ENCODE measurements at places on chromosomes 6 and 20.
A peak's percentile ranks its signal among the peaks of the same experiment; 100 is the strongest.

DNA sequence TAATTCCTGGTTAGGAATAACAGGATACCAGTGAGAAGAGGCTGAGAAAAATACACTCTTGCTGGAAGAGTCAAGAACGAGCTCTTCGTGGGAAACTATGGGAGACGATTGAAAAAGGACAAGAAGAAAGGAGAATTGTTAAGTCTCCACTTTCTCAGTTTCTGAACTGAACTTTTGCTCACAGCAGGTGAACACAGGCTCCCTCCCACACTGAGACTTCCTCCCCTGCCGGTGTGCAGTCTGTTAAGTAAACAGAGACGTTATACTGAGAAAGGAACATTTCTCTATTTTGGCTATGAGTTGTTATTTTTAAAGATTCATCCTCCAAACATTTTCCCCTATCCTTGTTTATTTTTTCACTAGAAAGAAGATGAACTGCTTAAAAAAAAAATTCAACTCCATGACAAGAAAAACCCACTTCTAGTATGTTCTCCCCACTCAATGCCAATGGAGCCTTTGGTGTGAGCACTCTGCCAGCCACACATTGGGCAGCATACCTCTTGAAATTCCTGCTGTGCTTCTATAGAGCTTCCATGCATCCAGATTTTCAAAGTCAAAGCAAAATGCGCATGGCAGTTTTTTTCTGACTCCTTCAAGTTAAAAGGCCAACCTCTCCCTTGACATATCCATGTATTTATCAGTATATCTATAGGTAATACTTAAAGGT lies 250.5 kb downstream of the ESR1 start:
- no peak for DNase-seq

DNA sequence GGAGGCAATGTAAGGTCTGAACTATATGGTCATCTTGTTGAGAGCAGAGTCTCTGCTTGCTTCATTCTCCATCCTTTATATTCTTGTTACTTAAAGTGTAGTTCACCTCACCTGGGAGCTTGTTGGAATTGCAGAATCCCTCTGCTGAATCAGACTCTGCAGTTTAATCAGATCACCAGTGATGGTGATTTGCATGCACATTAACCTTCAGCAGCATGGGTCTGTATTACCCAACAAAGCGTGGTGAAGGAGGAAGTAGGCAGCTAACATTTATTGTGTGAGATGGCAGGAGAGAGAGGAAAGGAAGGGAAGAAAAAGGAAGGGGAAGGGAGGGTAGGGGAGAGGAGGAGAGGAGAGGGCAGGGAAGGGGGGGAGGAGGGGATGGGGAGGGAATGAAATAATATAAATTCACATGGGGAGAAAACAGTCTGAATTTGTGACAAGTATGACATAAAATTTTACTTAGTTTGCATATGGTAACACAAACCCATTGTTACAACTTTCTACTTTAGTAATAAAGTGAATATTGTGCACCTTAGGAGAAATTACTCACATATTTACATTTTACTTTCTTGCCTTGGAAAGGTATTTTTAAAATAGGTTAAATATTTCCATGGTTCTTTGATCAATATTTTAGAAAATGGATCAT lies 740.7 kb downstream of the DHX35 start:
- DNase-seq: no peak

GRCh38 chr20:53795170-53795569 lies 201.5 kb upstream of the ZNF217 start:
- DNase-seq: no peak

DNA sequence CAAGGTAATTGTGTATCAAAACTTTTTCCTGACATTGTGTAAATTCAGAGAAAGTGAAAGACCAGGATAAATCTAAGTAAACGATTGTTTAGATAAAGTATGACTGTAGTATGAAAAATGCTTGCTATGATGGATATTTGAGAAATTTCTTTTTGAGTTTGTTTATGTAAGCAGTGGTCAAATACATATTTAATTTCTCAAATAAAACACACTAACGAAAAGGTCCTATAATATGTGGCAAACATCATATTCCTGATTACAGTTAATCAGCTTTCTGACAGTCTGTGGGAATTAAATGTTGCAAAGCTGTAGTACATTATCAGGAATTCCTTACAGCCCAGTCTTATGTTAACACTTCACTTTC lies 636.9 kb downstream of the MMUT start:
- no peak for DNase-seq

DNA sequence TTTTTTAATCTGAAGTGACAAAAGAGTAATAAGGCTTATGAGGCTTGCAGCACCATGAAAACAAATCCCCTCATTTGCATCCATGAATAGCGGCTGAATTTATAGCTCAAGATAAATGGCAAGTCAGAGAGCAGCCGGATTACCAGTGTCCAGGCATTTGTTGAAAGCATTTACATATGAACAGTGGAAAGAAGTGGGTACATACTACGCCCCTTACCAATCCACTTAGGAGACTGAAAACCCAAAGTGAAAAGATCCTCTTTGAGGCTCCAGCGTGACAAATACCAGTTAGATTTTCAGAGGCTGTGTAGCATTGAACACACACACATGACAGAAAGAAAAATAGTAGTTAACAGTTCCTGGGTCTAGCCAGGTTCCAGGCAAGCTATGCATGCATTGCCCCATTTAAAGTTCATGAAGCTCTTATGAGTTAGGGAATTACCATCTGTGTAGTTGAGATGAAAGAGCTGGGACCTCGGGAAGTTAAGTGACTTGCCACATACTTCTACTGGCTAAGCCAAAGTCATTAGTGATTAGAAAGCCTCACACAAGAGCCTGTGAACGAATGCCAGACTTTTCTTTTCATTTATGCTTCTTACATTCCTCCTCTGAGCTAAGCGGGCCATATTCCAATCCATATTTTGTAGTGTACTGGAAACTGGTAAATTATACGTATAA lies 28.3 kb upstream of the NHSL1 start:
- DNase-seq: no peak

DNA sequence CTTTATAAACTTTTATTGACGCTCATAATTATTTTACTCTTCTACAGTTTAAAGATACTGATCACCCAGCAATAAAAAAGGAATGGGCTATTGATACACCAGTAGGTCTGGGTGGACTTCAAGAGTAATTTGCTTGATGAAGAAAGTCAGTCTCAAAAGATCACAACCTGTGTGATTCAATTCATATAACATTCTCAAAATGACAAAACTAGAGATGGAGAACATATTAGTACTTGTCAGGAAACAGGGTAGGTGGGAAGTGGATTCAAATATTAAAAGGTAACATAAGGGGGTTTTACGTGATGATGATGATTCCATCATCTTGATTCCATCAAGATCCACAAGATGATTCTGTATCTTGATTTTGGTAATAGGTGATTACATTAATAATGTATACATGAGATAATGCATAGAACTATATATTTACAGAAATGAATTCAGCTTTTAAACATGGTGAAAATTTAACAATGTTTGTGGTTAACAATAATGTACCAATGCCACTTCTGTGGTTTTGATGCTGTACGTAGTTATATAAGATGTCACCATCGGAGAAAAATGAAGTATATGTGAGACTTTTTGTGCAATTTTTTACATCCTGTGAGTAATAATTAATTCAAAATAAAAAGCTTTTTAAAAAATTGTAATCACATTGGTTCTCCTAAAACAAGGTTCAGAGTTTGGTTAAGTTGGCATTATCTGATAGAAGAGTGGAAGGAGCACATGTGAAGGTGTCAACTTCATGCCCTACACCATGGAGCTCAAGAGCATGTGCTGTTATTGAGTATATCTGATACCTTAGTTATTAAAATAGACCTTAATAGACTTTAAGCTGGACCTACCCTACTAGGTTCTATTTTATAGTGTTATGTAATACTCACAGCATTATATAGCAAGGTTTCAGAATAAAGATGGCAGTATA lies 66.3 kb upstream of the DYNLRB1 start:
- no peak for DNase-seq

GRCh38 chr6:113625850-113626249 lies 231.3 kb upstream of the MARCKS start:
- DNase-seq: no peak

DNA sequence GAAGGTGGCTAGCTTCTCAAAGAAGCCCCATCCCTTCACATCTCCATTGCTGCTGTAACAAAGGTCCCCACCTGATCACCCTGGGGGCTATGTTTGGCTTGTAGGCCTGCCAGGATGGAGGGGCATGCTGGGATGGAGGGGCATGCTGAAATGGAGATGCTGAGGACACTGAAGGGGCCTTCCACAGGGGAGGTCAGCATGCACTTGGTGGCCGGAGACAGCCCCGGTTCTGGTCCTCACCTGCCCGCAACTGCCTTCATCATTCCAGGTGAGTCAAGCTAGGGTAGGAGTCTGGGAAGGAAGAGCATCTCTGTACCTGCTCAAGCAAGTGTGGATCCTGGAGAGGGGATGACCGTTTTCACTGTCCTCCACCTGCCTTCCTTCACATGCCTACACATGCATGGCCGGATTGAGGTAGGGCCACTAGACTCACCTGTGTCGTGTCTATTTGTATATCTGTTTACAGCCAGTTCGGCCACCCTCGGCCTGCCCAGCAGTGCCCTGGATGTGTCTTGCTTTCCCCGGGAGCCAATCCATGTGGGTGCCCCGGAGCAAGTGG lies 6.0 kb downstream of the L3MBTL1 start:
- no peak for DNase-seq

GRCh38 chr6:11103065-11103464 lies 8.5 kb downstream of the ERVFRD-1 start:
- no peak for DNase-seq

GRCh38 chr20:5654557-5654956 lies 95.6 kb upstream of the SHLD1 start:
- DNase-seq: no peak

GRCh38 chr6:23077772-23078171 lies 508.4 kb downstream of the HDGFL1 start:
- no peak for DNase-seq

DNA sequence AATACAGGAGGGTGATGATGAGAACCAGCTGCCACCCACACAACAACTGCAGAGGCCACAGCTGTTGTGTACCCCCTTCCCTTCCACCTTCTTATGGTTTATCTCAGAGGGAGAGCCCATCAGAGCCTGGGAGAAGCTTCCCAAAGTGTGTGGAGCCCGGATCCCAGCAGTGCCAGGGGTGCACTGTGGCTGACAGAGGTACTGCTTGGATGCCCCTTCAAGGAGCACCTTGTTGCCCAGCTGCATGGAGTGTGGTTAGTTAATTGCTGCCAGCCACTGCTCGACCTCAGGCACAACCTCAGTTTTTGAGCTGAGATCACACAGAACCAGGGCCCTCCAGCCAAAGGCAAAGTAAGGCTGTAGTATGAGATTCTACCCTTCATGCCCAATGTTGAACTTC lies 13.0 kb downstream of the PI3 start:
- DNase-seq: no peak

- no peak for DNase-seq
Observed at GRCh38 chr6:21999012-21999528, 297.8 kb downstream of the PRL start.

- DNase-seq: no peak
Observed at GRCh38 chr20:11017446-11017845, 343.6 kb upstream of the JAG1 start.

GRCh38 chr6:159234102-159234553 lies 64.9 kb downstream of the FNDC1 start:
- no peak for DNase-seq

- DNase-seq: peak; percentile 23
Observed at GRCh38 chr6:5174244-5174643, 86.5 kb downstream of the LYRM4 start.

DNA sequence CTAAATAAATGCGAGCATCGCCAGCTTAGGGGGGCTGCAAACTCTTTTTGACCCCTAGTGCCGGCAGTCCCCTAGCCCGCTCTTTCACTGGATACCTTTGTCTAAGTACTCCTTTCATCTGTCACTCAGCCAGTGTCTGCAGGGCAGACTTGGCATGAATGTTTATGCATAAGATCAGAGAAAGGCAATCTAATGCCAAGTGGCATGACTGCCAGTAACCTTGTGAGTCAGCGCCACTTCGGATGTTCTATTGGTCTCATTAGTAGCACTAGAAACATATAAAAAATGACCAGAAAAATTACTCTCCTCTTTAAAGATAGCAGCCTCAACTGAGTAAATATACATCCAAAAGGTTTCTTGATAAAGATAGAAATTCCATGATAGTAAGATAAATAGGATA lies 192.2 kb downstream of the TBC1D32 start:
- DNase-seq: no peak

DNA sequence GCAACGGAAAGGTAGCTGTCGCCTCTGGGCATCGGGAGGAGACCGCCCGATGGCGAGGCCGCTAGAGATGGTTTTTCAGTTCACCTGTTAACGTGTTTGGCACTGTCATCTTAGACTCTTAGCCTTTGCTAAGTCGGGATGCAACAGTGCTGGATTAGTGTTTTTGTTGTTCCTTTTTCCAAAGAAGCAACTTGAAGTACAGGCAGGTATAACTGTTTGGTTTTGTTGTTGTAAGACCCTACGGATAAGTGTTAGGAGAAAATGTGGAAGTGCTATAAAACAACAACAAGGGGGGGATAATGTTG lies 723 bp downstream of the MANEA start:
- DNase-seq: no peak

- no peak for DNase-seq
Observed at GRCh38 chr6:6545616-6546317, 42.8 kb upstream of the LY86 start.

GRCh38 chr6:19895866-19896692 lies 58.9 kb downstream of the ID4 start:
- no peak for DNase-seq

GRCh38 chr20:62831361-62831788 lies 14.5 kb downstream of the COL9A3 start:
- DNase-seq: no peak

DNA sequence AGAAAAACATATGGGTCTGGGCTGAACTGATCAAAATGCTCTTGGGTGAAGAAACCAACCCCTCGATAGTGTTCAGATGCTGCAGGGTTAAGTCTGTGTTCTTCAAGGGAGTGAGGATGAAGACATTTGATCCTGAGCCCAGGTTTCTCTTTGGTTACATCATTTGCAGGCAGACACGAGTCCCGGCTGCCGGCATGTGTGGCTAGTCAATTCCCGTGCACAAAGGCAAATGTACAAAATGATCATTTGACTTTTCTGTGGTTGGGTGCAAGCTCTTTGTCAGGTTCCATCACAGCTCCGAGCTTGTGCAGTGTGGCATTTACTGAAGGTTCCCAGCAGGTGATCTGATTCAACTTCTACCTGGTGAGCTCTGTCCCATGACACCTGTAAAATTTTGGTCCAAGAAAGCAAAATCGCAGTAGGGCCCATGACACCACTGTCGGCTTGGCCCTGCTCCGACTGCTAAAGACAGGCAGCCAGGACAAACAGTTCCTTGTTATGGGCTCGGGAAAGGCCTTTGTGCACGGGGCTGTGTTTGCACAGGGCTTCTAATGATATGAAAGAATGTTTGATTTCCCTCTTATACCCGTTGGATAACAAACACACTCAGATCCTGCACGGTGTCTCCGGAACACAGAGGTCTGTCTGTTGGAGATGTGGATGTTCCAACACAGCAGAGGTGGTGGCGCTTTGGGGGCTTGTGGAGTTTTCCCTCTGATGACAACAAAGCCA lies 46.9 kb downstream of the GJA10 start:
- no peak for DNase-seq

- no peak for DNase-seq
Observed at GRCh38 chr20:32991792-32992641, 12.2 kb downstream of the SUN5 start.
